ENCODE measurements at places on chromosomes 3 and 15.
A peak's percentile ranks its signal among the peaks of the same experiment; 100 is the strongest.

DNA sequence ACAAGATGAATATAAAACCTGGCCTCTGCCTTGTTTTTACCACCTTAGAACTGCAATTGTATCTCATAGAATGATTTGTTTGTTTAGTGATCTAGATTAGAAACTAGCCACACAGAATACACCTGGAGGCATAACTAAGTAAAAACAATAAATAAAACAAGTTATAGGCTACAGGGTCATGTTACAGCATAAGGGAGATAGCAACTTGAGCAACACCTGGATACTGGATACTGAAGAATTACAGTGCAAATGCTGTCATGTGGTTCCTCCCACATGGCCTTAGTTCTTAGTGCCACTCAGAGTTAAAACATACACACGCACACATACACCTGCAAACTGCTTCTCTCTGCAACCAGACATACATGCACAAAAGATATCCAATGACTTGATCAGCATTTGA lies 563.4 kb upstream of the DPPA4 start:
- DNase-seq: no peak

GRCh38 chr15:76208084-76208785 lies 103.0 kb downstream of the ETFA start:
- no peak for DNase-seq

GRCh38 chr3:41431386-41431785 lies 232.1 kb downstream of the CTNNB1 start:
- no peak for DNase-seq

- DNase-seq: no peak
These were observed 116.8 kb downstream of the TPRG1 start for GRCh38 chr3:189288348-189289235.

- no peak for DNase-seq
These were observed 328.2 kb upstream of the LRRFIP2 start for GRCh38 chr3:37502621-37503020.

- no peak for DNase-seq
These were observed 548.8 kb upstream of the MDFIC2 start for GRCh38 chr3:70861234-70861633.

GRCh38 chr15:51829376-51830275 lies at the start of gene TMOD3:
TSS of gene TMOD3 (plus strand) at chr15:51829653. CDS start at chr15:51862885, 33,232 bp downstream.
- peak; percentile 82 for DNase-seq

DNA sequence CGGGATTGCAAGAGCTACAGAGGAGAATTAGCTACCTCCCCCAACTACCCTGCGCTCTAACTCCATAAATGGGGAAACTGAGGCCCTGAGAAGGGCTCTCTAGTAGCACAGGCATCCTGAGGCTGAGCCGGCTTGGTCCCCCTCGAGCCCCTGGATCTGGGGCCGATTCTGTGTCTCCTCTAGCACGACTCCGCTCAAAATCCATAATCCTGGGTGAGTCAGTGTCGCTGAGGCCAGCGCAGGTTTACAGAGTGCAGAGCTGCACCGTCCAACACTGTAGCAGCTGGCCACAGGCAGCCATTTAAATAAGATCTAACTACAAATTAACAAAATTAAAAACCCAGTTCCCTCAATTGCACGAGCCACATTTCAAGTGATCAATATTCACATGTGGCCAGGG lies 10.8 kb downstream of the GATA2 start:
- no peak for DNase-seq

- DNase-seq: no peak
These were observed at the start of gene NR1I2 for GRCh38 chr3:119781330-119782198. TSS of gene NR1I2 (plus strand) at chr3:119782101.

Measured in activated CD8-positive, alpha-beta memory T cell treated with anti-CD3 and anti-CD28 coated beads for 4 hours (primary cell).